ENCODE measurements at places on chromosomes 16 and 17.

DNA sequence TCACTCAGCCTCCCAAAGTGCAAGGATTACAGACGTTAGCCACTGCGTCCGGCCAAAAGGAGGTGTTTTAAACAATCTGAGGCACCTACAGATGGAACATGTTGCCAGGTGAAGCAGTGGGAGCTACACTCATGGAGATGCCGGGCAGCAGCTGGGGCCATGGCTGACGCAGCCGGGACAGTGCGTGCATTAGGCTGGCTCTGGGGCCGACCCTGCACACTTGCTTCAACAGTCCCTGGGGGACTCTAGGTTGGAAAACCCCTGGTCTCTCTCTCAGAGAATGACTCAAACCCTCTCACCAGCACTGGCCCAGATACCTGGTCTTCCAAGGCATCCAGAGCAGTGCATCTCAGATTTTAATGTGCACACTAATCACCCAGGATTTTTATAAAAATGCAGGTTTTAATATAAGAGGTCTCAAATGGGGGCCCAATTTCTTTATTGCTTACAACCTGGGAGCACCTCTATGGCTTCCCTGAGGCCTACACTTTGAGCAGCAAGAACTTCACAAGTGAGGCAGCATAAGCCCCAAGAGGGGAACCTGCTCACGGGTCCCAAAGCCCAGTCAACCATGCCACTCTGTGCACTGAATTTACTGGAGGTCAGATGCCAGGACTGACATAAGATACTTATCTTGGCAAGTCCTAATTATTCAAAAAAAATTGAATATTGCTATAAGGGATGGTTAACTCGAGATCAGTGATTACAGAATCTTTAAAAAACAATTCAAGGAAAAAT, 70.8 kb upstream of the TRAP1 start:
- DNase-seq = no peak

- peak; percentile 53 for DNase-seq
Observed at GRCh38 chr17:2828397-2829038, 32.3 kb downstream of the RAP1GAP2 start.

- no peak for DNase-seq
Observed at GRCh38 chr17:73934696-73935095, 268.8 kb upstream of the RPL38 start.

- DNase-seq = no peak
Observed at GRCh38 chr17:78458736-78459335, 80.4 kb downstream of the PGS1 start.

- no peak for DNase-seq
Observed at GRCh38 chr16:65994291-65994690, 372.2 kb upstream of the CDH5 start.

GRCh38 chr16:56370875-56371659, 54.3 kb downstream of the AMFR start:
- DNase-seq = no peak

DNA sequence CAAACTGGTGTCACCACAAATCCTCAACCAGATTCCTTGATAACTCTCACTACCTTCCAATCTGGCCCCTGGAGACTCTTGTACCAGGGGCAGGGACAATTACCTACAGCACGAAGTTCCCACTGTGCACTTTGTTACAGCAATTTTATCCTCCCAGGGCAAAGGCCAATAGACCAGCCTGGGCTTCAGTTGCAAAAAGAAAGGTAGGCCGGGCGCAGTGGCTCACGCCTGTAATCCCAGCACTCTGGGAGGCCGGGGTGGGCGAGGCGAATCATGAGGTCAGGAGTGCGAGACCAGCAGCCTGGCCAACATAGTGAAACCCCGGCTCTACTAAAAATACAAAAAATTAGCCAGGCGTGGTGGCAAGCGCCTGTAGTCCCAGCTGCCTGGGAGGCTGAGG, 36.9 kb downstream of the USP7 start:
- no peak for DNase-seq

- DNase-seq = no peak
Observed at GRCh38 chr16:81587626-81588160, 143.1 kb downstream of the CMIP start.

DNA sequence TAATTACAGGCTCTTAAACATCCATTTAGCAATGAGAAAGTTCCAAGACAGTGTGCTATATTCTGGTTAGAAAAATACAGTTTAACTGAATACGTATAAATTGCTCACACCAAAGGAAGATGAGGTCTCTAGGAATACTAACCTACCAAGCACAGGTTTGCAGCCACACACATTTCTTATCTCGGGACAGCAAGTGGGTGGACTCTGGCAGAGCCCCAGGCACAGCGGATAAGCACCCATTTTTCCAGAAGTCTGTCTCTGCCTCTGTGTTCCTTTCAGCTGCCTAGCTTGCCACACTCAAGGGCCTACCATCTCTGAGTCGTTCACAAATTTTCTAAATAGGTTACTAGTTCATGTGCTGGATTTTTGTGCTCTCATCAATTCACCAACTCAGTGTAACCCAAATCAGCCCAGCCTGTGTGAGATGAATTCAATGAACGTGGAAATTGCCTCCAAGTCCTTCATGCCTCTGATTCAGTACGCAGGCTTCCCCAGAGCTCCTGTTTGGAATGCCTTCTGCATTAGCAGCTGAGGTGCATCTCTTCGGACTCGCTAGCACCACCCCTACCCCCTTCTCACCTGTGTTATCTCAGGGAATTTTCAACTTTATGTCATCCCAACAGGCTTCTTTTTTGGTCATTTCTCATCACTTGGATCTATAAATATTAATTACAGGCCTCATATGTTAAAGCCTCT, 581.0 kb upstream of the CDH11 start:
- DNase-seq = no peak

DNA sequence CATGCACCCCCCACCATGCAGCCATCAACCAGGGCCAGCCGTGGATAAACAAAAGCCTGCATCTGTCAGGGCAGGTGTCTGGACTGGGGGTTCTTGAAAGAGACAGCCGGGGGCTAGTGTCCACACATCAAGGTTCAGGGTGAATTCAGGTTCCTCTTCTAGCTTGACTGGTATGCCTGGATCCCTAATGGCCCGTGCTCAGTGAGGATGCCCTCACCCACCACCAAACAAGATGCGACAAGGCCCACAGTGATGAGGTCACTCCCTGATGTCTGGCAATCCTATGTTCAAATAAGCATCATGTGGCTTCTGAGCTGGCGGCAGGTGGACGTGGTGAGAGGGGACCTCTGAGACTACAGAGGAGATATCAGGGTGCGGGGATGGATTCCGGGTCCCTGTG, 64.6 kb downstream of the GOSR1 start:
- no peak for DNase-seq

DNA sequence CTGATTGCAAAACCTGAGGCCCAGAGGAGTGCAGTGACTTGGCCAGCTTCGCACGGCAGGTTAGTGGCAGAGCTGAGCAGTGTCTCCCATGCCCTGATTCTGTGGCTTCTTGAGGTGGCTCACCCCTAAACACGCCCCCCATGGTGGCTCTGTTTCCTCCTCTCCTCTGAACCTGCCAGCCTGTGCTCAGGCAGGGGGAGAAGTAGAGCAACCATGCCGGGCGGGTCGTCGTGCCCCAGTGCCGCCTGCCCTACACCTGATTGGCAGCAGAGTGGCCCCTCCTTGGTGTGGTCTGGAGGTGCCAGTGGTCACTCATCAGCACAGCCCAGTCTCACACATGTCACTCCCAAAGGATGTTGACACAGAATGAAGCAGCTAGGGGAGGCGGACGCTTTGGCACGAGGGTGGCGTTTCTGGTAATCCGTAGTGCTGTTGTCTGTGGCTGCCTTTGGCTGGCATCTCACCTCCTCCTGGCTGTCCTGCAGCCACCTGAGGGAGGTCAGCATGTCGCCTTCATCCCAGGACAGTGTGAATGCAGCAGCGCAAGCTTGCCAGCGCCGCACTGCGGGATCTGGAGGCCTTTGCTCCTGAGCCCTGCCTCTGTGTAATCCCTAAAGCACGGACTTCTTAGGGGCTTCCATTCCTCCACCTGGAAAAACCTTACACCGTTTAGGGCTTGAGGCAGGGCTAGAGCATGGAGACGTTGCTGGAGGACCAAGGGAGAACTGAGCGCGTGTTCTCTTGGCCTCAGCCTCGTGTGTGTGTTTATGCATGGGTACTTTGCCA, 294.7 kb downstream of the SEC14L1 start:
- no peak for DNase-seq

GRCh38 chr17:29582772-29583171, 6.7 kb downstream of the GIT1 start:
- DNase-seq = no peak

- DNase-seq = no peak
Observed at GRCh38 chr16:57152096-57153093, 33.4 kb downstream of the PSME3IP1 start.

GRCh38 chr17:29349409-29349808, 40.8 kb upstream of the TAOK1 start:
- DNase-seq = no peak

GRCh38 chr16:50326835-50327465, 41.8 kb downstream of the BRD7 start:
- DNase-seq = no peak

DNA sequence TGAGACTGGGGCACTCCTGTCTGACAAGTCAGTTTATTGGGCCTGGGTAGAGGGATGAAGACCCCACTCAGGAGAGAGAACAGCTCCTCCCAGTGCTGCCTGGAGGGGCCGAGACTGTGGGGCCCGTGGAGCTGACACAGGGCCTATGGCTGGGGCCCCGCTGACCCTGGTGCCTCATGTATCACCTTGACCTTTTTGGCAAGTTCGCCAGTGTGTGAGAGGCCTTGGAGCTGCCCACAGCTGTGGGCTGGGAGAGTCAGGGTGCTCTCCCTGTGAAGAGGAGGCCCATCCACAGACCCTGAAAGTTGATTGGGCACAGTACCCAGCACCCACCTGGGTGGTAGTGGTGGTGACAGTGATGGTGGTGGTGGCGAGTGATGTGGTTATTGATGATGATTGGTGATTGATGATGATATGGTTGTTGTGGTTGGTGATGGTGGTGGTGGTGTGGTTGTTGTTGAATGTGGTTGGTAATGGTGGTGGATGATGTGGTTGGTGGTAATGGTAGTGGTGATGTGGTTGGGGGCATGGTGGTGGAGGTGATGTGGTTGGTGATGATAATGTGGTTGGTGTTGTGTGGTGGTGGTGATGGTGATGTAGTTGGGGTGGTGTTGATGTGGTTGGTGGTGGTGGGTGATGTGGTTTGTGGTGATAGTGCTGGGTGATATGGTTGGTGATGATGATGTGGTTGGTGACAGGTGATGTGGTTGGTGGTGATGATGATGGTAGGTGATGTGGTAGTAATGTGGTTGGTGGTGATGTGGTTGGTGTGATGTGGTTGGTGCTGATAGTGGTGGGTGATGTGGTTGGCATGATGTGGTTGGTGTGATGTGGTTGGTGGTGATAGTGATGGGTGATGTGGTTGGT, 29.1 kb downstream of the BAHCC1 start:
- no peak for DNase-seq

DNA sequence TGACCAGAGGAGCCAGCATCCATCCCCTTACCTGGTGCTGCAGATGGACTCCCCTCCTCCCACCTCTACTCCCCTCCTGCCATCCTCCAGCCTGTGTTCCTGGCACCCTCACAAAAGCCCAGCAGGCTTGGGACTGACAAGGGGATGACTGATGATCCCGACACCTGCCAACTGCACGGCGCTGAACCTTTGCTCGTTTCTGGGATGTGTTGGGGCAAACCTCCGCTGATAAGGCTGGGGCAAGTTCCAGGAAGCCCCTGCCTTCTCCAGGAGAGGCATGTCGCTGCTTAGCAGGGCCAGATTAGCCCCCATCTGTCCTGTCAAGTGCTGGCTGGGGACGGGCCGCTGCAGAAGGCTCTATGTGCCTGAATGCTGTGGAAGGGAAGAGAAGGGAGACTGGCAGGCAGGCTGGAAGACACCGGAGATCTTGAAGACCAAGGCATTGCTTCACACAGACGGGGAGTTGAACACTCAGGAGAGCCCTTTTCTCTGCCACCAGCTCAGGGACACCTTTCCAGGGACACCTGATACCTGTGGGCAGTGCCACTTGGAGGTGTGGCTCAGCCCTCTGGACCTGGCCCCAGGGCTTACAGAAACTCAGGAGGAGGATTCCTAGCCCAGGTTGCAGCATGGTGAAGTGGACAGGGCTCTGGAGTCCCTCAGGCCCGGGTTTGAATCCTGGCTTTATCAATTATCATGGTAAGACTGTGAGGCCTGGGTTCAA, 973 bp upstream of the KRT15 start:
- no peak for DNase-seq

DNA sequence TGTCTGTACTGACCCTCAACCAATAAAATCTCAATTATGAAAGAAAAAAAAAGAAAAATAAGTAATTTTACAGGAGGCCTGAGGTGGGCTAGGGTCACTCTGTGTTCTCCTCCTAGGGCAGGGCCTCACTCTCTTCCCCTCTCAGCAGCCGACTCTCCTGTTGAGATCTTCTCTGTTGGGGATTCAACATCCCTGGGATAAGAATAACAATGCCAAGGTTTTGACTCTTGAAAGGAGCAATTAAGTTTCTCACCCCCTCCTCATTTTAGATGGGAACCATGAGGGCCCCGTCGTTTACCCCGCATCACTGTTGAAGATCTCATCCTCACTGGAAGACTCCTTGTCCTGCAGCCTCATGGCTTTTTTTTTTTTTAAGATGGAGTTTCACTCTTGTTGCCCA, 21.5 kb upstream of the BRCA1 start:
- DNase-seq = no peak

- no peak for DNase-seq
Observed at GRCh38 chr16:10972108-10972818, 27.9 kb downstream of the CLEC16A start.

- DNase-seq = no peak
Observed at GRCh38 chr16:72094266-72094610, 591 bp downstream of the DHX38 start.

DNA sequence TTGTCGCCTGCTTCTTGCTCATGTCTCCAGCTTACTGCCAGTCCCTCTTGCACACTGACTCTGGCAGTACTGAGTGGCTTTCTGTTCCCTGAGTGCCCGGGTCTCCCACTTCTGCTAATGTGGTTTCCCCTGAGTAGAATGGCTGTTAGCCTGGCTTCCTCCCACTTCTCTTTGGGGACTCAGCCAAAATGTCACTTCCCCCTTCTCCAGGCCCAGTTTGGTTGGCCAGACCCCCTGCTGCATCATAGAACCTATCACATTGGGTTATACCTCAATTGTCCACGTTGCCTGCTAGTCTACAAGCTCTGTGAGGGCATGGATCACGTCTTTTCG, 304.4 kb downstream of the HS3ST3B1 start:
- no peak for DNase-seq

- no peak for DNase-seq
Observed at GRCh38 chr16:24328835-24329452, 72.8 kb downstream of the CACNG3 start.

DNA sequence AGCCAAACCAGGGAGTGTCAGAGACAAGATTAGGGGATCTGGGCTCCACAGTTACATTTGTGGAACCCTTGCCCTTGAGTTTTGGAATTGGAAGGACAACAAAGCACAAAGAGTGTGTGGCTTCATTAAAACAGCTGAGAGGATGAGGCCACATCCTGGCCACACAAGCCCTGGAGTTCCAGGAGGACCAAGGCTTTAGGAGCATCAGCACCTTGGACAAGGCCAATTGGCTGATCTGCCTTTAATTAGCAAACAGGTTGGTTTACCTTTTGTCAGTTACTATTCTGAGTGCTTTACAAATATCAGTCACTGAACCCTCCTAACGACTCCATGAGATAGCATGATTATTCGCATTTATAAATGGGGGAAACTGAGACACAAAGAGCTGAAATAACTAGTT, 54.7 kb downstream of the SLC6A2 start:
- DNase-seq = no peak

GRCh38 chr16:85003725-85004586, 7.4 kb downstream of the ZDHHC7 start:
- DNase-seq = no peak
